MV-4-11 (cell line): ENCODE measurements at places on chromosomes 12 and 14.

DNA sequence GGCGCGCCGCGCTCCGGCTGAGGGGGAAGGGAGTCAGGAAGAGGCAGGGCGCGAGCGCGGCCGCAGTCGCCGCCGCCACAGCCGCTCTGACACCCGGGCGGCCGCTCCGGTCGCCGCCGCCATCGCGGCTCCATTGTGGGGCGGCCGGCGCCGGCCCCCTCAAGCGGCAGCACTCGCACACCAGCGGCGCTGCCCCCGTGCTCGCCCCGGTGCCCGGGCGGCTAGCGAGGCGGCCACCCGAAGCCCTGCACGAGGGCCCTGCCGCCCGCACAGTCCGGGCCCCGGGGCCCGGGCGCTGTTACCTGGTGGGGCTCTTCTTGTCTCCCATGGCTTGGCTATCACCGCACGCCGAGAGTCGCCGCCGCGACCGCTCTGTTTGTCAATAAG, 202 bp downstream of the YAF2 start:
- no peak for DNase-seq

- no peak for DNase-seq
These were observed 192.5 kb downstream of the FBXL14 start for GRCh38 chr12:1401891-1402290.

- DNase-seq: peak; percentile 21
These were observed 15.8 kb downstream of the RGS6 start for GRCh38 chr14:71947947-71948500.

- DNase-seq: no peak
These were observed 86.1 kb downstream of the SLC24A4 start for GRCh38 chr14:92409043-92409442.

DNA sequence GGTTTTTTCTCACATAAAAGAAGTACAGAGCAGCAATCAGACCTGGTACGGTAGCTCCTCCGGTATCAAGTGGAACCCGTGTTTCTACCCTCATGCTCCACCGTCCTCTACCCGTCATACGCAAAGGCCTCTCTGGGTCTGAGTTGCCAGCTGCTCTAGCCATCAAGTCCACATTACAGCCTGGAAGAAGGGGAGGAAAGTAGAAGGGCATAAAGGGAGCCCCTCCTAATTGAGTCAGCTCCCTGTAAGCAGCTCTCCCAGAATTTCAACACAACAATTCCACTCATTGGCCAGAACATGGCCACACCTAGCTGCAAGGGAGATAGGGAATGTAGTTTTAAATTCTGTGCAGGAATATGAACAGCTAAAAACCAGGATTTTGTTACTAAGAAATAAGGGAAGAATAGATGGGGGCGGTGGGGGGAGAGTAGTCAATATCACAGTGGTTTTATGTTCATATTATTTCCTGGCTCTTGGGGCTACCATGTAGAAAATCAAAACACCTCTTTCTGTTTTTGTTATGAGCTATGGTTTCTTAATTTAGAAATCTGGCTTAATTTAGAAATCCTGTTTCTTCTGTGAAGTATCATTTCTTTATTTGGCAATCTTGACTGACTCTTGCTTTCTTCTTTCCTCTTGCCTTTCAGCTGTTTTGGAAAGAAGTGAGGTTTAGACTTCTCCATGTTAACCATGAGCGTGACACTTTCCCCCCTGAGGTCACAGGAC, 103.9 kb downstream of the AKAP6 start:
- no peak for DNase-seq

DNA sequence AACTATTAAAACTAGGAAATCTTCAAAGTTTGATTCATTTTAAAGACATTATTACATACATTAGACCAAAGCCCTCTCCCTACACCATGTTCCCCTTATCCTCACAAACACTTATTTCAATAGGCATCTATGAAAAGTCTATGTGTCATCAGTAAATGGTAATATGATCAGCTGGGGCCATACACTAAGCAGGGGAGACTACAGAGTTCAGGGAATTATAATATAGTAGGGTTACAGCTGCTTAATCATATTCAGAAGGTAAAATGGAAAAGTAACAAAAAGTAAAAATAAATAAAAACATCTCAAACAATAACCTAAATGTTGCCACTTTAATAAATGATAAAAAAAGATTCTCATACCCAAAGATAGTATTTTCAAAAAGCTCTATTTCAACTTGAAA, 29.1 kb downstream of the PAWR start:
- DNase-seq: no peak

DNA sequence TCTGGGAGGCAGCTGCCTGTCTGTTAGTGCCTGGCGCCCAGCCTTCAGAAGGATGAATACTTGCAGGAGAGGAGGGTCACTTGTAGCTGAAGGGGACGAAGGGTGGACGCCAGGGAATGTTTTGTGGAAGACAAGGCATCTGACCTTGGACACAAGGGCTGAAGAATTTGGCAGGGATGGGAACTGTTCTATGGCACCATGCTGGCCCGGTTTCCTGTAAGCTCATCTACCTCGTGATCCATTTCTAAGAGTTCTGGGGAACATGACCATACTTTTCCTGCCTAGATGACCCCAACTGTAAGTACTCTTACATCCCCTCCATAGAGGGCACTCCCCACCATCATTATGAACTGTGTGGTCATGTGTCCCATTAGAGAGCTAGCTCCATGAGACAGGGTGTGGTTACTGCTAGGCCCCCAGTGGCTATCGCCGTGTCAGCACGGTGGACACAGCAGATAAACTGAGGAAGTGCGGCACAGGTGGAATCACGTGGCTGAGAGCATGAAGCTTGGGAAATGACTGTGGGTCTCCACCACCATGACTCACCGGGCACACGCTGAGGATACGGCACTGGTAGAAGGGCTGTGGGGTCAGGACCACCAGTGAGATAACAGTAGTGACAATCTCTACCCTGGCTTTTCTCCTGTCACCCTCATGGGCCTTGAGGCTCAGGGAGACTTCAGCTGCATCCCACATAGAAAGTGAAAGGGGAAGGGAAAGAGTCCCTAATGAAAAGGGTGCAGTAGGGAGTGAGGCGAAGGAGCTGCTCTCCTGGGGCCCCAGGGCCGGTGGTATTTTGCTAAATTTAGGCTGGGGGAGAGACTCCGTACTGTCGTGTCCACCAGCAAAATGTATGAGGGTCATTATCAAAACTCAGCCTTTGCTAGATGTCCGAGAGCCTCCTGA, 252.6 kb downstream of the FOXN3 start:
- DNase-seq: peak; percentile 66

- DNase-seq: peak; percentile 52
These were observed 355.5 kb downstream of the CACNA1C start for GRCh38 chr12:2408262-2408661.

- no peak for DNase-seq
These were observed 42.0 kb downstream of the AREL1 start for GRCh38 chr14:74670726-74671411.

DNA sequence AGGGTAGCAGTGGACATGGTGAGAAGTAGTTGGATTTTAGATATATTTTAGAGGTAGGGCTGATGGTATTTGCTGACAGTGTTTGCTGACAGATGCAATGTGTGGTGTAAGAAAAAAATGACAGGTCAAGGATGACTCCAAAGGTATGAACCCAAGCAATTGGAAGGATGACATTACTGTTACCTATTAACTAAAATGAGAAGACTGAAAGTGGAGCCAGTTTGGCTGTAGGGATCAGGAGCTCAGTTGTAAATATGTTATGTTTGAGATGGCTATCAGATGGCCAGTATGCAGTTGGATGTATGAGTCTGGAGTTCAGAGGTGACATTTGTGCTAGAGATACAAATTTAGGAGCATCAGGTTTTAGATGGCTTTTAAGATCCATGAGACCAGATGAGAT, 17.4 kb upstream of the SERPINA6 start:
- DNase-seq: no peak

- no peak for DNase-seq
These were observed 78.1 kb upstream of the PTHLH start for GRCh38 chr12:28050606-28051005.
